ENCODE measurements at places on chromosomes 12 and 14.
A peak's percentile ranks its signal among the peaks of the same experiment; 100 is the strongest.

DNA sequence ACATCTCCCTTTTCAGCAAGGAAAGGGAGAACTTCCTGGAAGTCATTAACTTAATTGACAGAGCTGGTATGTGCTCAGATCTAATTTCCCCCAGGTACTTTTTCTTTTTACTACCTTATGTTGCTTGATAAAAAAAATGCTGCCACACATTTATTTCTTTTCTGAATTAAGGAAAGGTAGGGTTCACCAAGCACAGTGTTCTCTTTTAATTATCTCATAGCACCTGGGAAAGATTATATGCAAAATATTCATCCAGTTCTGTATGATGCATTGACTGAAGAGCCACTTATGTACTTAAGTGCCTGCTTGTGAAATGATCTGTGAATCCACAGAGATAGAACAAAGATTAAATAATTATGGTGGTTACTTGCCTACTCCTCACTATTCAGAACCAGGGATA lies 25.1 kb downstream of the KCNC2 start:
- DNase-seq = no peak

DNA sequence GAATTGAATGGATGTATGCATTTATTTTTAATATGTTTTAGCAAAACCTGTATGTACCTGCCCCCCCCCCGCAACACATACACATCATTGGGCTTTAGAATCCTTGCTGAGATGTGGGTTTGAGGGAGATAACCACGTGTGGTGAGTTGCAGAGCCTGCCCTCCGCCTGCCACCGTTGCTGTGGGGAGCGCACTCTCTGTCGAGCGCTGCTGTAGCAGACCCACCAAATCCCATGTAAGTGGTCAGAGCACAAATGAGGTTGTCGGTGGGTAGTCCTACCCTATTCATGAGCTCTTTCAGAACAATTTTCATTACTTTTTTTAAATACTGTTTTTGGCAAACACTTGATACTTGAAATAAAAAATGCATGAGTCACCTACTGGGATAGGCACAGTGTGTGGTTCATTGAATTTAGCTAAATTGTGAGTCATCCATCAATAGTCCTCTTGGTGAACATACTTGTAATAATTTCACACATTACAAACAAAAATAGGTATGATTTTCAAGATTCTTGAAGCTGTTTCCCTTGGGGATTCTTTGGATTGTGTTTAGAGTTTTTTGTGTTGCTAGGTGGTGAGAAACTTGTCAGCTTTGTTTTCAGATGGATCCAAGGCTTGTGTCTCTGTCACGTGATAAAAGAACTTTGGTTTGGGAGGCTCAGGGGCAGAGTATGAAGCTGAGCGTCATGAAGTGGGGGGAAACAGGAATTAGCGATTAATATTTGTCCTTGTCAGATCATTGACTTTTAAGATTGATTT lies 107.6 kb downstream of the PTCSC3 start:
- DNase-seq = peak; percentile 81

DNA sequence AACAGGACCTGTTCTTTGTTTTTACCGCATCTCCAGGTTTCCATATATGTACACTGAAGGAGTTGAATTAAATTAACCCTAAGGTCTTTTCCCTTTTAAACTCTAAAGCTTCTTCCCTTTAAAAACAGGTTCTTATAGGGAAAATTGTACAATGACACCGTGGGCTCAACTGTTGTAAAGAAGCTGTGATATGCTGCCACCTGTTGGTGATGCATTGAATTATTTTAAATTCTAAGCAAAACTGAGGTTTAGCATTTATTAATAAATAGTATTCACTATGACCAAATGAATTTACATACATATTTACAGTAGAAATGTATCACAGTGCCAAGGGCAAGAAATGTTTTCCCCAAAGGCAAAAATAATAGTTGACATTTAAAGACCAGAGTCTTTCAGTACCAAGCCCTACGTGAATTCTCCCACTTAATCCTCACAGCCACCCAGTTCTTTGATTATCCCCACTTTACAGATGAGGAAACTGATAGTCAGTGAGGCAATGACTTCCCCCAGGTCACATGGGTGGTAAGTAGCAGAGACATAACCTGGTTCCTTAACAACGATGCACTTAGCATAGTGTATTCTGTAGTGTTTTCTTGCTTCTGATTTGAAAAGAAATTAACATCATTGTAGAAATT lies 35.7 kb upstream of the TMEM263 start:
- peak; percentile 70 for DNase-seq

- no peak for DNase-seq
Measured at GRCh38 chr12:988646-989045, 2.4 kb upstream of the ERC1 start.

DNA sequence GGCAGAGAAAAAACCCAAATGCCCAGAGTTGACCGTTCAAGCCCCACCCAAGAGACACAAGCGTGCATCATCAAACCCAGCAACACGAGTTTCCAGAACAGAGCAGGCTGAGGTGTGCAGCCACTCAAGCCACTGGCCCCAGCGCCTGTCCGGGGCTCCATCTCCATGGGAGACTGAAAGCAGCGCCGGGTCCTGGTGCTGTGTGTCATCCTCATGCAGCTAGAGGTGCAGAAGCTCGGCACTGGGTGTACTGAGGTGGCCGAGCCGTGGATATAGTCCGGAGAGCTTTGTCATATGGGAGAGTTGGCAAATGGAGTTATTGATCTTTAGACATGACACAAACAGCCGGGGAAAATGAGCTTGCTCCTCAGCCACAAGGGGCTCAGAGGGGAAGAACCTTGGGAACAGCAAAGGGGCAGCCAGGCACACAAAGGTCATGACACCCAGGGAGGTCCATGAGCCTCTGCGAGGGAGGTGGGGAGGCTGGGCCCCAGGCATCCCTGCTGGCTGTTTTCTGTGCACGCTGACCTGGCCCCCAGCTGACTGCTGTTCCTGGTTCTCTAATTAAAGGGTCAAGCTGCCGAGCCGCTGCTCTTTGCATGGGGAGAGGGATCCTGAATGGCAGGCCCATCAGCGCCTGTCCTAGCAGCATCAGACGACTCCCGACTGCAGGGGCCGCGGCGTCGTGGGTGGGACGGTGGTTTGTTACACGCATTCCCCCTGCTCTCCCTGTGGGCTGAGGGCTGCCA lies 145.4 kb upstream of the SFSWAP start:
- no peak for DNase-seq

DNA sequence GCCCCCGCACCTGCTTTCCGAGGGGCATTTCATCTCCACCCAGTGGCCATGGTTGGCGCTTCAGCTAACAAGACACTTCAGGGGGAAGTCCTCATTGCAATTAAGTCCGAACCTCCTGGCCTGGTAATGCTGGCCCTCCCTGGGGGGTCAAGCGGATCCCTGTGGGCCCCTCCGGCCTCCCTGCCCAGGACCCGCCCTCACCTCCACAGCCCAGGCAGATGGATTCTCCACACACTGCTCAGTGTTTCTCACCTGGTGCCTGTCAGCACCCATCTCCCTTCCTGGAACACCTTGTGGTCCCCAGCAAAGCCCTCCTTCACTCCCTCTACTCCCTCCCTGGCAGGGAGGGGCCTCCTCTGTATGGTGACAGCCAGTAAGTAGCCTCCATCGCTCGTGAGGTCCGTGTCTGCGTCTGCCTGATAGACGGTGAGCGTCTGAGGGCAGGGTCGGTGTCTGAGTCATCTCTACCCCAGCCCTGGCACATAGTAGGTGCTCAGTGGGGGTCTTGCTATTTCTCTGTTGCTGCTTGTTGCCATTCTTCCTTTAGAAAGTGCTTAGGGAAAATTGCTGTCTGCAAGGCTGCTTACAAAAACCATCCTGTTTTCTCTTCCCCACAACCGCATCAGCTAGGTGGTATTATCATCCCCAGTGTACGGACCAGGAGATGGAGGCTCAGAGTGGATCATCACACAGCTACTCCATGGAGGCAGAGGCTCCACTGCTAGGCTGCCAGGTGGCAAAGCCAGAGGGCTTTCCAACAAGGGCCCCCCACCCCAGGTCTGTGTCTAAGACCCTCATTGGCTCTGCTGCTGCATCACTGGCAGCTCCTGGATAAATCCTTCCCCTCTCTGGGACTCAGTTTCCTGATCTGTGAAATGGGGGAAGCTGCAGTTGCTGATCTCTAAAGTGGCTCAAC lies 39.7 kb upstream of the EML1 start:
- peak; percentile 48 for DNase-seq

DNA sequence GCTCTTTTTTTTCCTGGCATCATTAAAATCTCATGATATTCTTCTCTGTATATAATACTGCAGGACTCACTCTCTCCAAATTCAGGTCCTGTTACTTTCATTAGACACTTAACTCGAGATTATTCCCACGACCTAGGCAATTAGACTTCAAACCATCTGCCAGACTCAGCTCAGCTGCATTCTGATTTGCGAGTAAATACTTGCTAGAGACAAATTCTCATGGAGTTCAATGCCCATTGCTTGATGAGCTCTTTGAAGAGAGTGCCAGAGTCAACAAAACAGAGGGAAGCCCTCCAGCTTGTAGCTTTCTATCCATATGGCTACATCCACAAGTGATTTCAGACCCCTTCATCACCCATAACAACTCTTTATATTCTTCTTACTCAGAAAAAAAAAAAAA lies 88.3 kb downstream of the GTF2A1 start:
- peak; percentile 34 for DNase-seq

- DNase-seq = peak; percentile 67
Measured at GRCh38 chr12:57844709-57845477, 1.6 kb downstream of the CTDSP2 start.

DNA sequence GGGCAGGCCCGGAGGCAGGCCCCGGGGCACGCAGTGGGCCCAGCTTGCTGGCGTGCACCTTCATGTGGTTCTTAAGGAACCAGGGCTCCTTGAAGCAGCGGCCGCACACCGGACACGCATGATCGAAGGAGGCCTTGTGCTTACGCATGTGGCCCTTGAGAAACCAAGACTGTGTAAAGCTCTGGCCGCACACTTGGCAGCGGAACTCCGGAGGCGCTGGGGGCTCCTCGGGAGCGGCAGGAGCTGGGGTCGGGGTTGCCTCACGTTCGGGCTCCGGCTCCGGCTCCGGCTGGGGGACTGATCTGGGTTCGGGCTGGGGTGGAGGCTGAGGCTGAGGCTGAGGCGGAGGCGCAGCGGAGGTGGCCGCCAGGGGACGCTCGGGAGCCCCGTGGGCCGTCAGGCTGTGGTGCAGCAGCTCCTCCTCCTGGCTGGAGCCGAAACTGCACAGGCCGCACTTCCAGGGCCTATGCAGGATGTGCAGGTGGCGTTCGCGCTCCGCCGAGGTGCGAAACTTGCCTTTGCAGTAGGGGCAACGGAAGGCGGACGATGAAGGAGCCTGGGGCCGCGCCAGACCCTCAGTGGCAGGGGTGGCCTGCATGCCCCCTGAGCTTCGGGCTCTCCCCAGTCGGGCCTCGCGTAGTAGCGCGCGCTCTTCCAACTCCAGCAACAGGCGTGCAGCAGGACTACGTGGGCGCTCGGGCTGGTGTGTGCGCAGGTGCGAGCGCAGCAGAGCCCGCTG lies 6.0 kb downstream of the ZNF219 start:
- DNase-seq = peak; percentile 91

DNA sequence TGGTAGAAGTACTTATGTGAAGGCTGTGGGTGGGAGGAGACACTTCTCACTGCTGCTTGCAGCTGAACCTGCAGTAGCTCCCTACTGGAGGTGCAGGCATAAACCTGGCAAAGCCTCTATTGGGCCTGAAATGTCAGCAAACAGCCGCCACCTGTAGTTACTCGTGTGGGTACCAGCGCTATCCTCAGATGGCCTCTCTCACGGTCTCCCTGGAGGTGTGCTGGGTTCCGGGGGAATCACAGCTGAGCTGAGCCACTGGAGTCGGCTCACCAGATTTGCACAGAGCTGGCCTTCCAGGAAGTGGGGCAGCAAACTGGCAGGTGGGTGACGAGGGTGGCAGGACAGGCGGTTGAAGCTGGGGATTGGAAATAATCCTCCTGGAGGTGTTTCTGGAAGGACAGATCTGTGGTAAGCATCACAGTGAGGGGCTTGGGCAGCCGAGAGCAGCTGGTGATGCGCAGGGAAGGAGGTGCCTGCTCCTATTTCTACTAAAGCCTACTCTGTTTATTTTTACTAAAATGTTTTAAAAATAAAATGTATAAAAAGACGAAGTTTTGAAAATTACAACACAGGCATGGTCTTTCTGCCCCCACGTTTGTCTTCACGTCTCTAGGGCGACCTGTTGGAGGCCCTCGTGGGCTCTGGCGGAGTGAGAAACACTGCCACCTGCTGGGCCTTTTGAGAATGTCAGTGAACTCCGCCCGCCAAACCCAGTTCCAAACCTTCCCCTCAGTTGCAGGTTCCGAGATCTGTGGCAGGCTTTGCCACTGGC lies 67.8 kb upstream of the PLEKHG3 start:
- DNase-seq = peak; percentile 78

DNA sequence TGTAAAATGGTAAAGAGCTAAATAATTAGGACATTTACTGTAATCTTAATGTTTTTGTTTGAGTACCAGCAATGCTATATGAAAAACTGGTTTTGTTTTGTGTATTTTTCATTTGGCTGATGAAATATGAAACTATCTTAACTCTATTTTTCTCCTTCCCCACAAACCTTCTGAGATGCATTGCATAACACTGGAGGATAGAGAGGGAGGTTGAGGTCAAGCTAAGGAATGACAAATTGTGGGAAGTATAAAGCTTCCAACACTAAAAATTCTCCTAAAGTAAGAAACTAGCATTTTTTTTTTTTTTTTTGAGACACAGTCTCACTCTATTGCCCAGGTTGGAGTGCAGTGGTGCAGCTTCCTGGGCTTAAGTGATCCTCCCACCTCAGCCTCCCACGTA lies 31.5 kb upstream of the SRP54 start:
- no peak for DNase-seq

GRCh38 chr14:51650716-51651387 lies 858 bp upstream of the FRMD6 start:
- DNase-seq = peak; percentile 26

GRCh38 chr12:1912580-1913376 lies 5.7 kb downstream of the CACNA2D4 start:
- DNase-seq = peak; percentile 24

DNA sequence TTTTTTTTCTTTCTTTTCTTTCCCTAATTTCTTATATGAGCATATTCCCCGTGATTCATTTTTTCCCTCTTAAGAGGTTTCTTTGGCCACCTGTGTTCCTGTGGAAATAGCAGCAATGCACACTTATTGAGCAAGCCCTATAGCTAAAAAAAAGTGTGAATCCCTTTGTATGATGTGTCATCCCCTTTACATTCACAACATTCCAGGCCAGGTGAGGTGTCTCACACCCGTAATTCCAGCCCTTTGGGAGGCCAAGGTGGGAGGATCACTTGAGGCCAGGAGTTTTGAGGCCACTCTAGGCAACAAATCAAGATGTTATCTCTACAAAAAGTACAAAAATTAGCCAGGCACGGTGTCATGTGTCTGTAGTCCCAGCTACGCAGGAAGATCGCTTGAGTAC lies 700.4 kb upstream of the TBX3 start:
- no peak for DNase-seq

- no peak for DNase-seq
Measured at GRCh38 chr14:74853581-74853980, 22.4 kb downstream of the PROX2 start.

- DNase-seq = peak; percentile 36
Measured at GRCh38 chr12:100953677-100954076, 159.1 kb downstream of the ANO4 start.

- DNase-seq = peak; percentile 98
Measured at GRCh38 chr12:14257734-14258574, 107.5 kb upstream of the ATF7IP start.

GRCh38 chr14:100317912-100318808 lies 5.0 kb upstream of the SLC25A47 start:
- DNase-seq = peak; percentile 73

GRCh38 chr14:46306267-46306666 lies 345.3 kb downstream of the RPL10L start:
- DNase-seq = no peak

- DNase-seq = no peak
Measured at GRCh38 chr12:101813117-101813516, 17.6 kb downstream of the GNPTAB start.

Data from astrocyte of the hippocampus (primary cell).